ENCODE measurements at places on chromosomes 1 and 21.
A peak's percentile ranks its signal among the peaks of the same experiment; 100 is the strongest.

GRCh38 chr1:169245706-169246105 lies 121.9 kb downstream of the NME7 start:
- no peak for DNase-seq

- peak; percentile 34 for DNase-seq
Observed at GRCh38 chr1:2533365-2533764, 3.3 kb upstream of the HES5 start.

- peak; percentile 90 for DNase-seq
Observed at GRCh38 chr1:116693759-116694480, 26.4 kb upstream of the IGSF3 start.

- peak; percentile 59 for DNase-seq
Observed at GRCh38 chr1:167795810-167796740, 74.3 kb downstream of the MPZL1 start.

- DNase-seq: no peak
Observed at GRCh38 chr1:61953076-61953789, 211.0 kb downstream of the PATJ start.

GRCh38 chr1:246617768-246618167 lies 51.5 kb downstream of the CNST start:
- DNase-seq: no peak

- no peak for DNase-seq
Observed at GRCh38 chr1:244941121-244941520, 76.8 kb upstream of the HNRNPU start.

- DNase-seq: no peak
Observed at GRCh38 chr1:39321979-39322378, 117.5 kb downstream of the MACF1 start.

DNA sequence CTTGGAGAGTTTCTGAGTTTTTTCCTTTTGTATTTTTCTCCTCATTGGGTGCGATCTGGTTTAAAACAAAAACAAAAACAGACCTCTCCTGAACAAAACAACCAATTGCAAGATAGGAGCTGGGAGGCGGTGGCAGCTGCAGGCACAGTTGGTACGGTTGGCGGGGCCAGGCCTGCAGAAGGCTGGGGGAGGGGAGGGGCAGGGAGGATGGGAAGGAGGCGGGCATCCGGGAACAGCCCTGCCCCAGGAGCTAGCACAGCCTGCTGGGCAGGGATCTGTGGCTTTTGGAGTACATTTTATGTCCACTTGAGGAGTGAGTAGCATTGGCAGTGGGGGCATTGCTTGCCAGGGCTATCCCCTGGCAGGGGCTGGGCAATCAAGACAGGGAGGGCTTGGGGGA lies 5.2 kb downstream of the CAPN9 start:
- no peak for DNase-seq

- no peak for DNase-seq
Observed at GRCh38 chr1:119318466-119319309, 49.9 kb upstream of the HAO2 start.

GRCh38 chr1:164443166-164443565 lies 115.8 kb upstream of the PBX1 start:
- DNase-seq: no peak

GRCh38 chr1:78279051-78279450 lies 211.7 kb upstream of the PTGFR start:
- peak; percentile 98 for DNase-seq

DNA sequence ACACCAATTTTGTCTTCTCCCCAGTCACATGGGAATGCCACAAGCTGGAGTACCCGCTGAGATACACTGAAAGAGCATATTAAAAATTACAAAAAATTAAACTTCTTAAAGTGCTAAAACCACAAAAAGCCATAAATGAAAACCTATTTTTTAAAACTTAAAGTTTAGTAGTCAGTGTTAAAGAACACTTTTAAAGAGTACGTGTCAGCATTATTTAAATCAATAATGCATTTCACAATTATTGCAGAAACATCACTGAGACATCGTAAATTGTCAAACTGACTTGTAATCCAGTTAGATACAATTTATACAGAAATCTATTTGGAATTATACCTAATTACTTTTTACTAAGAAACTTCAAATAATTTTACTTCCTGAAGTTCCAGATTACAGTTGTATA lies 22.9 kb downstream of the ZBTB21 start:
- DNase-seq: no peak

- DNase-seq: no peak
Observed at GRCh38 chr1:172882791-172883386, 167.9 kb downstream of the TNFSF18 start.

DNA sequence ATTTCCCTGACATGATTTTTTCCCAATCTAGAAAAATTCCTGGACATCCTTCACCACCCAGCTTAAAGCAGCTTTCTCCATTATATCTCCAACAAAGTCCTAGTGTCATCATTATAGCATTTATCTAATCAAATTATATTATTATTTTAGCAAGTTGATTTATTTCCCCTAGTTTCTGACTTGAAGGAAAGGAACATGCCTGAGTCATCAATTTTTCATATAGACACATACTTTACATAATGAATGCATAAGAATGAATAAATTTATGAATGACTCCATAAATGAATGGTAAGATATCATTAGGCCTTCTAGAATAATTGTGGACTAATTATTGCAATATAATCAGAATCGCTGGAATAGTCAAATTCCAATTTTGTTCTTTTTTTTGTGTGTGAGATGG lies 79.4 kb upstream of the COL11A1 start:
- no peak for DNase-seq

DNA sequence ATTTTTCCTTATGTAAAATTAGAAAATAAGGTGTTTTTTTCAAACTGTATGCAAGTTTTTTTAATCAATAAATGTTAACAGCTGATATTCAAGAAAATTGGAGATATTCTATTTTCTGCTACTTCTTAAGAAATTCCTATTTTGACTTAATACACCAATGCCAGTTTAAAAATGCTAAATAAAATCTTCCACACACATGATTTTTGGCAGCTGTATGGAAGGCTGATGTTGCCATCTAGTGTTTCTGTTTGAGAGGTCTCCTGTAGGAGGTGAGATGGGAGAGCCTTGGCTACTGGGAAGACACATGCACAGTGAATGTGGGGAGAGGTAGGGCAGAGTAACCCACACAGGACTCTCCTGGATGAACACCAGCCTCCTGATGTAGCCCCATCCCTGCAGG lies 29.2 kb upstream of the OR2B11 start:
- peak; percentile 49 for DNase-seq

- DNase-seq: no peak
Observed at GRCh38 chr1:8406960-8407359, 89.0 kb downstream of the SLC45A1 start.

GRCh38 chr1:36532810-36533401 lies 50.2 kb upstream of the CSF3R start:
- no peak for DNase-seq

- DNase-seq: no peak
Observed at GRCh38 chr21:42350318-42350910, 380 bp downstream of the TFF2 start.

DNA sequence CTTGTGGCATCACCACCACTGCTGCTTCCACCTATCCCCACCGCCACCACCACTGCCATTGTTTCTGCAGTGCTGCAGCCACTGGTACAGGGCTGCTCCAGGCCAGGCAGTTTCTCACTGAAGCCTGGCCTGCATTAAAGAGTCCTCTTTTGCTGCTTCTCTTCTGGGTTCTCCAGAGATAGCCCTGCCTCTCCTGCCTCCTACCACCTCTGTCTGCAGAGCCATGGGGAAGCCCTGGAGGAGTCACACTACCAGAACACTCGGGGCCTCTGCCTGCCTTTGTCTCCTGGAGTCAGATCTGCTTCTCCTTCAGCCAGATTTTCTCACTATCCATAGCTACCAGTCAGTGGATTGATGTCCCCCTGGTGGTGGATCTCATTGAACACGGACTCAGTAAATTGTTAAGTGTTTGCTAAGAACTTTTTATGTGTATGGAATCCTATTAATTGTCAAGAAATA lies 37.7 kb upstream of the DDAH1 start:
- DNase-seq: peak; percentile 84

- peak; percentile 68 for DNase-seq
Observed at GRCh38 chr1:155976062-155976912, 2.1 kb downstream of the ARHGEF2 start.

- peak; percentile 64 for DNase-seq
Observed at GRCh38 chr1:24321697-24322469, 2.7 kb downstream of the GRHL3 start.

DNA sequence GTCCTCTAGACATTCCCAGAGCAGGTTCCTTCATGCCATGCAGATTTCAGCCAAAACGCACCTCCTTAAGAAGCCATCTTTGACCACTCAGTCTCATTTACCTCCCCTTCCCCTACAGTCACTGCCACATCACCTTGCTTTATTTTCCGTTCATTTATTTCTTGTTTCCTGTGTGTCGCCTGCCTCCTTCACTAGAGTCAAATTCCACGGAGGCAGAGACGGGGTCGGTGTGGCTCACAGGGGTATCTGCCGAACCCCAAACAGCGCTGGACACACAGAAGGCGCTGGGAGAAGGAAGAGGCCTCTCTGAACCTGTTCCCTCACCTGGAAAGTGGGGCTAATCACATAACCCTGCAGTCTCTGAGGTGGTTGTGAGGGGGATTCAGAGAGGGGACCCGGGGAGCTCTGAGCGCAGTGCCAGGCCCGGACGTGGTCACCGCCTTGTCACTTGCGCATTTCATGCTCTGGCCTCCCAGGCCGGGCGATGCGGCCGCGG lies 23.6 kb upstream of the DMBX1 start:
- DNase-seq: no peak

DNA sequence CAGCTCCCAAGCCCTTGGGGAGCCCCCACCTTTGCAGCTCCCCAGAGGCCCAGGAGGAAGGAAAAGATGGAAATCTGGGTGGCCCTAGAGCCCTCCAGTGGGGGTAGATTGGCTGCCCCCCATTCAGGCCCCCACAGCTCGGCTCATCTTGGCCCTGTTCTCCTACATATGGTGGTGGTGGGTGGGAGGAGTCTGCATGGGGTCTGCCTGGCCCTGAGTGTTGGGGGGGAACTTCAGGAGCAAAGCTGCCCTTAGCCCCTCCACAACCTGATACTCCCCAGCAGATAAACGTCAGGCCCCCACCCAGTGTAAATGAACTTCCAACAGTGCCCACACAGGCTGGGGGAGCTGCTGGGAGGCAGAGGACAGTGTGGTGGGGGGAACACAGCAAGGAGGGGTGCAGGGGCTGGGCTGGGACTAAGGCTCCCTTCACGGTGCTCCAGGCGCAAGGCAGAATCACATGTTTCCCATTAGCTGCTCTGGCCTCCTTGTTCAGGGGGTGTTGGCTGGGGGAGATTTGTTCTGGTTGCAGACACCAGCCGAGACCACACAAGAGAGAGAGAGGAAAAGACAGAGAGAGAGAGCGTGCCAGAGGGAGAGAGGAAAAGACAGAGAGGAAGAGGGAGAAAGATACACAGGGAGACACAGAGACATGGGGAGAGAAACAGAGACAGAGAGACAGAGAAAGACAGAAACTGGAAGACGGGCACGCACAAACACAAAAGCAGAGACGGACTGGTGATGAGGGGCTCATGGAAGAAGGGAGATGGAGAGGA lies 42.6 kb downstream of the AHDC1 start:
- peak; percentile 44 for DNase-seq

DNA sequence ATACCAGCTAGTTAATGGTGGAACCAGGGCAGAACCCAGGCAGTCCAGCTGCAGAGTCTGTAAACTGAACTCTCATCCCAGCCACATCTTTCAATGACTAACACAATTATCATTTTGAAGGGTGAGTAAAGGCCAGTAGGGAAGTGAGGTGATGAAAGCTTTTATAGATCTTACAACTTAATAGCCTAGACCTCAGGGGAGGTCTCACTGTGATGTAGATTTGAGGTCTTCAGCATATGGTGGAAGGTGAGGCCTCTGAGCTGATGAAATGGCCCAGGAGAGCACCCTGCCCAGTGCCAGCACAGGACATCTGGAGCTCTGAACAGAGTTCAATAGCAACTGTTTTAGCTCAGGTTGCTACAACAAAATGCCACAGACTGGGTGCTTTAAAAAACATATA lies 44.8 kb upstream of the POU2F1 start:
- peak; percentile 30 for DNase-seq

- peak; percentile 43 for DNase-seq
Observed at GRCh38 chr1:41238311-41238988, 3.7 kb downstream of the SCMH1 start.

DNA sequence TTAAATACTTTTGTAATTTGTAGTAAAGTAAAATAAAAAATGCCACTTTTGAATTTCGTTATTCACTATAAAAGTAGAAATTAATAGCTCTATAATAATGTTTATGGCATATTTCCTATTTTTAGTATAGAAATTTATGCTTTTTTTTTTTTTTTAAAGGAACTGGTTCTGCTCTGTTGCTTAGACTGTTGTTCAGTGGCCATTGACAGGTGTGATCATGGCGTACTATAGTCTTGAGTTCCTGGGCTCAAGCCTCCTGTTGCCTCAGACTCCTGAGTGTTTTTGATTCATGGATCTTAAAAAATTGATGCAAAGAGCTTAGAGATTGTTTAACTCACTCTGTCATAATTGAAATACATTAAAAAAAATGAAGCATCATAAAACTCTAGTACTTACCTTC lies 53.6 kb downstream of the RPS6KC1 start:
- no peak for DNase-seq

DNA sequence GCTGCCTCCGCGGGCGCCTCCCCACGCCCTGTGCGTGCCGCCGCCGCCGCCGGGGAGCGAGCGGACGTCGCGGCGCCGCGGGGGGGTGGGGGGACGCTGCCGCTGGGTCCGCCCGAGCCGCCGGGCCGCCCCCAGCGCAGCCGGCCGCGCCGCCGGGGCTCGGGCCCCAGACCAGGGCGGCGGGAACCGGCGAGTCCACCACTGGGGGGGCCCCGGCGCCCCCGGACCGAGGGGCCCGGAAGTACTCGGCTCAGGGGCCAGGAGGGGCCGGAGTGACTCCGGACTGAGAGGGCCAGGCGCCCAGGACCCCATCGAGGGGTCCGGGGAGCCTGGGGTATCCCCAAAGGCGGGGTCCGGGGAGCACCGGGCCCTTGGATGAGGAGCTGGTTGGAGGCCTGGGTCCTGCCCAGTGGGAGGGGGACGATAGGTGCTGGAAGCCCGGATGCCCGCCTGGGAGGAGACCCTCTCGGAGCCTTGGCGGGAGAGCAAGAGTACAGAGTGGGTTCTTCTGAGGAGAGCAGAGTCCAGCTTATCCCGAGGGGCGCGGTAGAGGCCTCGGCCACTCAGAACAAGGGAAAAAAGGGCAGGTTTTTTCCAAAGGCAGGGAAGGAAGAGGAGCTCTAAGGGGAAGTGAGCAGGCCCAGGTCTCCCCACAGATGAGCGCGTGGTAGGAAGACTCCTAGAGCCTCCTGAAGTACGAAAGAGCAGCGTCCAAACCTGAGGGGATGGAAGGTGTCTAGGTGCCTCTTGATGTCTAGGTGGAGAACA lies 556 bp downstream of the GMEB1 start:
- DNase-seq: peak; percentile 38

Measured in fibroblast of mammary gland (primary cell).